ENCODE measurements at places on chromosomes 1 and 21. TPM values are rescaled to one million over a fixed set of nuclear protein-coding genes. Genes with fewer than 3 reads are reported as not detected.
A peak's percentile ranks its signal among the peaks of the same experiment; 100 is the strongest.

NEGR1 gene
- 5.2 TPM for total RNA-seq

MROH9 gene
- total RNA-seq: not detected

CYP4A22 gene
- total RNA-seq: not detected

POU3F1 gene
- not detected for total RNA-seq

KCNJ6 gene
- total RNA-seq: not detected

SELP gene
- 10.6 TPM for total RNA-seq

PLA2G2F gene
- not detected for total RNA-seq

IFNLR1 gene
- 2.3 TPM for total RNA-seq

DNA sequence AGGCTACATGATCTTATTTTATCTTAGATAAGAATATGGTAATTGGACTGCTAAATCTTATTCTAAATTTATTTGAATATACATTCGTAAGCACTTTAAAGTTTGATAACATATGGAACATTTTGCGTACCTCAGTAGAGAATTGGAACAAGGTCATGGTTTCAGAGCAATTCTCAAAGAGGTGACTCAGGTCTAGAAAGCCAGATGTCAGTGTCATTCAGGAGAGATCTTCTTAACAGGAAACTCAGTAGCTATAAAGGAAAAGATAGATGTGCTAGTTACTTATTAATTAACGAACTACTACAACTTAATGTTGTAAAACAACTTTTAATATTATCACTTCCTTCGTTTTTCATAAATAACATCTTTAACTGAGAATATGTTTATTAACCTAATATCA lies 142.5 kb downstream of the USP25 start:
- no peak for DNase-seq

GRCh38 chr1:212712451-212713303 lies 13.0 kb upstream of the BATF3 start:
- no peak for DNase-seq

DNA sequence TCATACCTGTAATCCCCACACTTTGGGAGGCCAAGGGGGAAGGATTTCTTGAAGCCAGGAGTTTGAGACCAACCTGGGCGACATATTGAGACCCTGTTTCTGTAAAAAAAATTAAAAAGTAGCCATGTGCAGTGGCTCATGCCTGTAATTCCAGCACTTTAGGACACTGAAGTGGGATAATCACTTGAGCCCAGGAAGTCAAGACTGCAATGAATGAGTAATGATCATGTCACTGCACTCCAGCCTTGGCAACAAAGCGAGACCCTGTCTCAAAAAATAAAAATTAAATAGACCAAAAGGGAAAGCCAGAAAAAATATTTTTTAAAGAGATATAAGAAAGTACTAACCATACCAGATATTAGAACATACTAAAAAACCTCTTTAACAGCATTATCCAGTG lies 44.7 kb upstream of the LYPLAL1 start:
- no peak for DNase-seq

- DNase-seq: no peak
These were observed 141.3 kb upstream of the ADAMTS5 start for GRCh38 chr21:27108228-27108627.

DNA sequence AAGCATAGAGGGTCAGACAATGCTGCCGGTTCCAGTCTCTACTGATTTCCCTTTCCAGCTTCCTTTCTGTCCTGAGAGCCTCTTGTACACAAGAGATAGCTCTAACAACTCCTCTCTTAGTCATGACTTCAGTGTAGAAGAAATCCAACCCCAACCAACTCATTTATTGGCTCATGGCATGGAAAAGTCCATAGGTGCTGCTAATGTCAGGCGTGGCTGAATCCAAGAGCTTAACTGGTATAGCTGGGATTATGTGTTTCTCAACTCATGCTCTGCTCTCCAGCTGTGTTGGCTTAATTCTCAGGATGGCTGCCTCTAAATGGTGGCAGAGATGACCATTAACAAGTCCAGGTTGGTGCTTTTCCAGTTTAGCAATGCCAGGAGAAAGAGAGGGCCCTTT lies 12.4 kb upstream of the THRAP3 start:
- no peak for DNase-seq

GRCh38 chr1:25520446-25521061 lies 22.9 kb upstream of the LDLRAP1 start:
- no peak for DNase-seq

DNA sequence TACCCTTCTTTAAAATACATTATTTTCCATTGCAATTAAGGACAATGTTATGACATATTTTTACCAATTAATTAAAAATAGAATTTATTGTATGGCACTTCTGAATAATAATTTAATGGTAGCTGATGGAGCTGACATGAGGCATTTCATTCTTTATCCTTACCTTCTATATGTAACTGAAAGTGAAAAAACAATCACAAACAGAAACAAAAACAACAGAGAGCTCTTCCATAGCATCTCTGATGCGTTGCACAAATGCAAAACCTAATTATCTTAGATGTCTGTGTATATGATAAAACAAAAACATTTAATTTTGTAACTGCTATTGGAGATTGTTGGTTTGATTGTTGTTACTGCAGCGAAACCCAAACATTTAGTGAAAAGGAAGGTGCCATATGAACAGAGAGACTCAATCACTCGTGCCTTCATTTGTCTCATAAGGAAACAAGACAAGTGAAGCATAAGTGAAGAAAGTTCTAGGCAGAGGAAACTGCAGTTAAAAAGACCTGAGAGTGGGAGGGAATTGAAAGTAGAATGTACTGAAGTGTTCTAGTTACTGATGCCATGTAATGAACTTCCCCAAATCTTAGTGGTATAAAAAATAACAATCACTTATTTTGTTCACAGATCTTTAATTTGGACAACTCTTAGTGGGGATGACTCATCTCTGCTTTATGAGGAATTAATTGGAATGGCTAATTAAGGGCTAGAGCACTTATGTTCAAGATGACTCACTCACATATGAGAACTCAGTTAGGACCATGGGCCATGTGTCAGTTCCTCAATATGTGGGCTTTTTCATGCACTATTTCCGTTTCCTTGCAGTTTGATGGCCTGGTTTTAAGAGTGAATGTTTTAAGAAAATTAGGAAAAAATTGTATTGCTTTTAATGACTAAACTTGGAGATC lies 245.0 kb upstream of the OLFM3 start:
- no peak for DNase-seq

DNA sequence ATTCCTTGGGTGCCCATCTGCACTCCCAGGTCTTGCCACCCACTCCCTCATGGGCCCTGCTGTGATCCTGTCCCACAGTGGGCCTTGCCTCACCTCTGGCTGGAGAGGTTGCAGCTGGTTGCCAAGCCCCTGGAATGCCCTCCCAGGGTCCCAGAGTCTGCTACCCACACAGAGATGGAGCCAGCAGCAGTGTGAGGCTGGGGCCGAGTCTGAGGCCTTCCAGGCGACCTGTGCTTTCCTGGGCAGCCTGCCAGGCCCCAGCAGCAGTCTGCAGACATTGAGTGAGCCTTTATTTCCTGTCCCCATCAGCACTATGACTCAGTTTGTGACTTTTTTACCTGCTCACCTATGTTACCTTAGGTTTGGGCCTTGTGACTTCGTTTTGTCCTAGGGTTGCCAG lies 25.0 kb upstream of the TSPAN2 start:
- no peak for DNase-seq

GRCh38 chr1:223036479-223036845 lies 106.6 kb downstream of the TLR5 start:
- no peak for DNase-seq

- no peak for DNase-seq
These were observed at the start of gene TGFB2 for GRCh38 chr1:218344814-218345672. Gene TGFB2, plus strand, starts transcription at chr1:218345336. Its CDS starts 1,366 bp downstream, at chr1:218346702.

DNA sequence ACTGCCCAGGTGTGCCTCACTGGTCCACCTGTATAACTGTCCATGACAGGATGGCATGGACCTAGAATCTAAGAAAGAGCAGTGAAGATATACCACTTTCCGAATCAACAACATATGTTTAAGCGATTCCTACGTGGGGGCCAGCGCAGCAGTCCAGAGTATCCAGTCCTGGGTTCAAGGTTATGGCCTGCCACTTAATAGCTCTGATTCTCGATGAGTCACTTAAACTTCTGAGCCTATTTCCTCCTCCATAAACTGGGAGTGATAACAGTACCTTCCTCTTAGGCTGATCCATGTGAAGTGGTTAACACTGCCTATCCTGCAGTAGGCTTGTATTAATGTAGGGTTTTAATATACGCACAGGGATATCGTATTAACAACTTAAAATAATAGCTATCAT lies 2.8 kb downstream of the STPG1 start:
- no peak for DNase-seq

DNA sequence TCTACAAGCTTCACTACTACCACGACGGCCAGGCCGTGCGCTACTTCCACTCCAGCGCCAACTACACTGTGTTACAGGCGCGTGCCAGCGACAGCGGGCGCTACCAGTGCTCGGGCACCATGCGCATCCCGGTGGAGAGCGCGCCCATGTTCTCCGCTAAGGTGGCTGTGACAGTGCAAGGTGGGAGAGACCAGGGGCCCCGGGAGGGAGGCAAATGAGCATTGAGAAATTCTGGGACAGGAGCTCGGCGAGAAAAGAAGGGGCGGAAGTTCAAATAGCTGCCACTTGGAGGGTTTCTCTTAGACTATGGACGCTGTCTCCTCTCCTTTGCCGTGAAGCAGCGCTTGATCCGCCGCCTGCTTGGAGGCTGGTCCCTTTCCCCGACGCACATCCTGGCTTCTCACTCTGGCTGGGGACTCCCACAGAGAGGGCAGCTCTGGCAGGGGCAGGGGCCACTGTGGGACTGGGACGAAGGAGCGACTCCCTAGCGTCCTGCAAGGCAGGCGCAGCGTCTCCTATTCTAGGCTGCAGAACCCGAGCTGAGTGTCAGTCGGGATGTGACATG lies 4.6 kb downstream of the FCRLB start:
- DNase-seq: peak; percentile 82

- DNase-seq: no peak
These were observed 648 bp upstream of the DR1 start for GRCh38 chr1:93344886-93345632.

Data from cardiac septum (tissue), 1 donor.